Activated CD4-positive, alpha-beta T cell treated with anti-CD3 and anti-CD28 coated beads, Interleukin-2, amount 10 ng/mL, durations not matched to agents 24 days and 14 days (primary cell): ENCODE measurements at places on chromosomes 4 and X. TPM values are rescaled to one million over a fixed set of nuclear protein-coding genes. Genes with fewer than 3 reads are reported as not detected.

GRCh38 chrX:23849241-23849640 lies 58.5 kb downstream of the APOO start:
- no peak overlapping the region for H3K27ac ChIP-seq
- no peaks in the 10 kb centered on the region for H3K36me3 ChIP-seq

DNA sequence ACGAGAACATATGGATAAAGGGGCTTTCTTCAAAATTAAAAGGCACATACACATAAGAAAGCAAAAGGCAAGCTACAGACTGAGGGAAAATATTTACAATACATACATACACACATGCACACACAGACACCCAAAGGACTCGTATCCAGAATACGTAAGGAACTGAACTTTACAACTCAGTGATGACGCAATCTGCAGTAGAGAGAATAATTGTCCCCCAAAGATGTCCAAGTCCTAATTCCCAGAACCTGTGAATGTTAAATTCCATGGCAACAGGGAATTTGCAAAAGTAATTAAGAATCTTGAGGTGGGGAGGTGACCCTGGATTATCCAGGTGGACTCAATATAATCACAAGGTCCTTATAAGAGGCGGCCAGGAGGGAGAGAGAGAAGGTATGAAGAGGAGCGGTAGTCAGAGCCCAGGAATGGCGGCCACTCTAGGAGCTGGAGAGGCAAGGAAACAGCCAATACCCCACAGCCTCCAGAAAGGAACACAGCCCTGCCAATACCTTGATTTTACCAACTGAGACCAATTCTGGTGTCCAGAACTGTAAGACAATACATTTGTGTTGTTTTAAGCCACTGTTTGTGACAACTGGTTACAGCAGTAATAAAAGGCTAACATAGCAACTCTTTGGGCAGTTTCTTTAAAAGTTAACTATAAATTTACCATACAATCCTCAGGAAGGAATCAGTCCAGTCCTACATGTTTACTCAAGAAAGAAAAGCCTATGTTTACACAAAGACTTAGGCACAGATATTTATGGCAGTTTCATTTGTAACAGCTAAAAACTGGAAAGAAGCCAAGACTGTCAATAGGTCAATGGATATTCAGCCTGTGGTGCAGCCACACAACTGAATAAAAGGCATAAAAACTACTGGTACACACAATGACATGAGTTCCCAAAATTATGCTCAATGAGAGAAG lies 27.3 kb upstream of the STS start:
- no peak overlapping the region for H3K27ac ChIP-seq
- no peak for DNase-seq
- peaks cover 7% of the 10 kb centered on the region for H3K36me3 ChIP-seq
- H3K4me3 ChIP-seq = no peak overlapping the region
- H3K27me3 ChIP-seq = no peaks in the 10 kb centered on the region
- H3K4me1 ChIP-seq = no peaks in the 10 kb centered on the region

DNA sequence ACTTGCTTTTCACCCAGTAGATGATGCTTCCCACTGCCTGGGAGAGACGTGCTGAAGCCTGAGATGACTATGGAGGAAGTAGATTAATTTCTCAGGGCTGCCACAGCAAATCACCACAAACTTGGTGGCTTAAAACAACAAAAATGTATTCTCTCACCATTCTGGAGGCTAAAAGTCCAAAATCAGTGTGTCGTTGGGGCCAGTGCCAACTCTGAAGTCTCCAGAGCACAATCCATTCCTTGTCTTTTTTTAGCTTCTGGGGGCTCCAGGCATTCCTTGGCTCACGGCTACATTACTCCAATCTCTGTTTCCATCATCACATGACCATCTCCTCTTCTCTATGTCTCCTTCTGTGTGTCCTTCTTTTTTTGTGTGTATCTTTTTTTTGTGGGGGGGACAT lies 105.8 kb upstream of the C1QTNF7 start:
- DNase-seq = no peak
- no peak overlapping the region for H3K4me3 ChIP-seq
- H3K27ac ChIP-seq = no peak overlapping the region
- no peaks in the 10 kb centered on the region for H3K4me1 ChIP-seq

Gene EGF
- not detected in 2 replicates for total RNA-seq

DNA sequence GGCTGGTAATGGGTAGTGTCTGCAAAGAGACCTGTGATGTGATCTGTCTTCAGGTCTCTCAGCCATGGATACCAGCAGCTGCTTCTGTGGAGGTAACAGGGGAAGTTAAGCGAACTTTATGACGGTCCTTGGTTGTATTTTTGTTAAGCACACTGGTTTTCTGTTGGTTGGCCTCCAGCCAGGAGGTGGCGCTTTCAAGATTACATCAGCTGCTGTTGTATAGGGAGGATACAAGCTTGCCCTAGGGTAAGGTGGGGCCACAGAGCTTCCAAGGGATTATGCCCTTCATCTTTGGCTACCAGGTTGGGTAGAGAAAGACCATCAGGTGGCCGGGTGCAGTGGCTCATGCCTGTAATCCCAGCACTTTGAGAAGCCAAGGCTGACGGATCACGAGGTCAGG lies 834.2 kb upstream of the GALNTL6 start:
- no peaks in the 10 kb centered on the region for H3K36me3 ChIP-seq
- no peak overlapping the region for H3K27ac ChIP-seq
- DNase-seq = no peak
- H3K27me3 ChIP-seq = no peaks in the 10 kb centered on the region
- no peak overlapping the region for H3K4me3 ChIP-seq
- no peaks in the 10 kb centered on the region for H3K4me1 ChIP-seq

DNA sequence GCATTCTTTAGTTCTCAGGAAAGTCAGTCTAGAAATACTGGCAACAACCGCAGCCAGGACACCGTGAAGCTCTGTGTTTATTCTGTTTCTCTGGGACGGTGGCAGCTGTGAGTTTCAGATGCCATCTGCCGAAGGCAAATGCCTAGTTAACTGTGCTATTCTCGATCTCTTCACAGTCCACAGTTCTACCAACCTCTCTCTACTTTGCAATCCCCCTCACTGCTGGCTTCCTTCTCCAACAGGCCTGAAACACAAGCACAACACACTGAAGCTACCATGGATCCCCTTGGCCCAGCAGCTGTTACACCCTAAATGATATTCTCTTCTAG lies 118.8 kb downstream of the ZNF827 start:
- H3K27ac ChIP-seq = no peak overlapping the region
- peaks cover 41% of the 10 kb centered on the region for H3K4me1 ChIP-seq
- H3K27me3 ChIP-seq = no peaks in the 10 kb centered on the region
- DNase-seq = no peak

Gene XG
- not detected in 2 replicates for total RNA-seq
